BJ (cell line): ENCODE measurements at places on chromosomes 4 and X.

GRCh38 chr4:168632301-168632725 lies 135.5 kb downstream of the PALLD start:
- no peak for DNase-seq

GRCh38 chr4:87066403-87067123 lies 131.8 kb downstream of the AFF1 start:
- no peak for DNase-seq

DNA sequence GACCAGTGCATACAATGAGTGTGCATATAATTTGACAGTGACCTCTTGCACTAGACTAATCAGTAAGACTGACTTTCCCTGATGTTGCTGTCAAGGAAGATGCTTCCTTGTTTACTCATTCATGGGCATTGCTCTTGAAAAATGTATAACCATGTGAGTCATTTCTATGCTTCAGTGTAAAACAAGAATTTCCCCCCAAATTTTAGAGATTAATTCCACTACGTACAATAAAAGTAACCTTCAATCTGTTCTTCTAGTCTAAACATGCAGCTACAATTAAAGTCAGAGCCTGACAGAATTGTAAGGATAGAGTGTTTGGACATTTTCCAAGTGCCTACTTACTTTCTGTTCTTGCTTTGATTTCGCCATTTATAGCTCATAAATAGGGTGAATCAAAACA lies 935.7 kb downstream of the RAPGEF2 start:
- no peak for DNase-seq

DNA sequence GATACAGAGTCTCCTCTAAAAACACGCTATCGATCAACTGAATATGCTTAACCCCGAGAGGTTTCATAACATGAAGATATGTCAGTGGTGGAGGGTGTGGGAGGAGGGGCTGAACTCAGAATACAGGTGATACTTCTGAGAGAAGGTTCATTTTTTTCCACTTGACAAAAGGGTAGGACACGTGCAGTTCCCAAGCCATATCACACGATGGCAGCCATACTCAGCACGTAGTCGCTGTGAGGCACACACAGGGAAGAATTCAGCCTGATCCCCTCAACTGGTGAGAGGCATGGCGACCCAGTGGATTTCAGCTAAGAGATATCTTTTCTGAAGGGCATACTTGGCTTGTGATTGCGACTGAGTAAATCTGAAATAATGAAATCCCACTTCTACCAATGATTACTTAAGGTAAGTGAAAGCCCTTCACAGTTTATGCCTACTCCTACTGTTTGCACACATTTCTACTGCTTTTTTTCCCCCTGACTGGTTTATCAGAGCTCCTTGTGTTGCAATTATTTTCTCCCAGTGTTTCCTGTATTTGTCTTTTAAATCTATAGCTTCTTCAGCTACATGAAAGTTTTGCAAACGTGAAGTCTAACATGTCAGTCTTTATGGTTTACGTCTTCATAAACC lies 133.1 kb downstream of the CORIN start:
- no peak for DNase-seq

- no peak for DNase-seq
These were observed 246.6 kb downstream of the OPHN1 start for GRCh38 chrX:68186552-68187262.

DNA sequence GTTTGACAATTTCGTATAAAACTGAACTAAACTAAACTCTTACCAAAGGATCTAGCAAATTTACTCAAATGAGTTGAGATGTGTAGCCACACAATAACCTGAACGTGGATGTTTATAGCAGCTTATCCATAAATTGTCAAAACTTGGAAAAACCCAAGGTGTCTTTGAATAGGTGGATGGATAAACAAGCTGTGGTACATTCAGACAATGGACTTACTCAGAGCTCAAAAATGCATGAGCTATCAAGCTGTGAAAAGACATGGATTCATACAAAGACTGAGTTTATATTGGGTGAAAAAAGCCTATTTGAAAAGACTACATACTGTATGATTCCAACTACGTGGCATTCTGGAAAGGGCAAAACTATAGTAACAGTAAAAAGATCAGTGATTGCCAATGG lies 69.5 kb downstream of the LARP1B start:
- no peak for DNase-seq
